ENCODE measurements at places on chromosomes 5 and 9. TPM values are rescaled to one million over a fixed set of nuclear protein-coding genes. Genes with fewer than 3 reads are reported as not detected.

The FOXD4L5 gene
- 2.1 TPM for total RNA-seq

The GARIN3 gene
- not detected for total RNA-seq

The MELK gene
- total RNA-seq = 0.53 TPM

The LPAR1 gene
- total RNA-seq = 243 TPM

The NELFB gene
- 66.3 TPM for total RNA-seq

The KIAA0825 gene
- total RNA-seq = 8.4 TPM

The SLC46A2 gene
- not detected for total RNA-seq

The PTPN3 gene
- total RNA-seq = 13.7 TPM

The HCN1 gene
- total RNA-seq = 75.4 TPM

The MSMP gene
- total RNA-seq = not detected

The CYLC2 gene
- not detected for total RNA-seq

The COL27A1 gene
- total RNA-seq = 19.4 TPM

The NOL8 gene
- 32.1 TPM for total RNA-seq

The GMCL2 gene
- total RNA-seq = not detected

The DMRTA1 gene
- total RNA-seq = 0.26 TPM

The PCDHB5 gene
- 10.1 TPM for total RNA-seq

The SPINK7 gene
- not detected for total RNA-seq

The MCIDAS gene
- not detected for total RNA-seq

The TSSK1B gene
- total RNA-seq = not detected

The GRIA1 gene
- 106 TPM for total RNA-seq

The C1QTNF2 gene
- total RNA-seq = 2.2 TPM

The TPRN gene
- total RNA-seq = 36.5 TPM

The TMED7 gene
- 88.0 TPM for total RNA-seq

The CLTB gene
- total RNA-seq = 120 TPM

The LEAP2 gene
- total RNA-seq = 2.9 TPM

The LRRC14B gene
- total RNA-seq = not detected

The RNF183 gene
- total RNA-seq = not detected

The MAMDC2 gene
- 3.8 TPM for total RNA-seq

The NSG2 gene
- 461 TPM for total RNA-seq

The TLX3 gene
- total RNA-seq = not detected

The SPINK4 gene
- not detected for total RNA-seq

The KIF24 gene
- total RNA-seq = 1.8 TPM

The RETREG1 gene
- 73.2 TPM for total RNA-seq

The TAF11L14 gene
- total RNA-seq = not detected

The HAVCR1 gene
- 1.6 TPM for total RNA-seq

The LRRC19 gene
- not detected for total RNA-seq
